ENCODE measurements at places on chromosomes 7 and 10. TPM values are rescaled to one million over a fixed set of nuclear protein-coding genes. Genes with fewer than 3 reads are reported as not detected.

Gene NKX2-3
- total RNA-seq = not detected

Gene TUBAL3
- not detected for total RNA-seq

Gene BICC1
- 0.32 TPM for total RNA-seq

GRCh38 chr7:92244808-92245486 lies 767 bp downstream of the KRIT1 start:
- DNase-seq = no peak
- peaks cover 12% of the 10 kb centered on the region for H3K36me3 ChIP-seq

DNA sequence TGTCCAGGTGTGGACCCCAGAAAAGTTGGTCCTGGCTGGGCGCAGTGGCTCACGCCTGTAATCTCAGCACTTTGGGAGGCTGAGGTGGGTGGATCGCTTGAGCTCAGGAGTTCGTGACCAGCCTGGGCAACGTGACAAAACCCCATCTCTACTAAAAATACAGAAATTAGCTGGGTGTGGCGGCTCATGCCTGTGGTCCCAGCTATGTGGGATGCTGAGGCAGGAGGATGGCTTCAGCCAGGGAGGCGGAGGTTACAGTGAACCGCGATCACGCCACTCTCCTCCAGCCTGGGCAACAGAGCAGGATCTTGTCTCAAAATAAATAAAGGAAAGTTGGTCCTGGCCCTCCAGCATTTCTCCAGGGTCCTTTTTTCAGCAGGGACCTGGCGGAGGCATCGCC lies 1.4 kb downstream of the NUDT1 start:
- no peak overlapping the region for H3K4me3 ChIP-seq
- H3K27ac ChIP-seq = no peak overlapping the region
- no peak for DNase-seq
- H3K27me3 ChIP-seq = no peaks in the 10 kb centered on the region

GRCh38 chr7:122064971-122065370 lies 79.1 kb downstream of the AASS start:
- H3K4me1 ChIP-seq = no peaks in the 10 kb centered on the region
- no peak overlapping the region for H3K27ac ChIP-seq
- H3K4me3 ChIP-seq = no peak overlapping the region
- no peaks in the 10 kb centered on the region for H3K36me3 ChIP-seq
